Fibroblast of lung (primary cell): ENCODE measurements at places on chromosomes 2 and 18. TPM values are rescaled to one million over a fixed set of nuclear protein-coding genes. Genes with fewer than 3 reads are reported as not detected.

KIF1A gene
- polyA plus RNA-seq: 0.01 and 0.05 TPM in 2 replicates

DNA sequence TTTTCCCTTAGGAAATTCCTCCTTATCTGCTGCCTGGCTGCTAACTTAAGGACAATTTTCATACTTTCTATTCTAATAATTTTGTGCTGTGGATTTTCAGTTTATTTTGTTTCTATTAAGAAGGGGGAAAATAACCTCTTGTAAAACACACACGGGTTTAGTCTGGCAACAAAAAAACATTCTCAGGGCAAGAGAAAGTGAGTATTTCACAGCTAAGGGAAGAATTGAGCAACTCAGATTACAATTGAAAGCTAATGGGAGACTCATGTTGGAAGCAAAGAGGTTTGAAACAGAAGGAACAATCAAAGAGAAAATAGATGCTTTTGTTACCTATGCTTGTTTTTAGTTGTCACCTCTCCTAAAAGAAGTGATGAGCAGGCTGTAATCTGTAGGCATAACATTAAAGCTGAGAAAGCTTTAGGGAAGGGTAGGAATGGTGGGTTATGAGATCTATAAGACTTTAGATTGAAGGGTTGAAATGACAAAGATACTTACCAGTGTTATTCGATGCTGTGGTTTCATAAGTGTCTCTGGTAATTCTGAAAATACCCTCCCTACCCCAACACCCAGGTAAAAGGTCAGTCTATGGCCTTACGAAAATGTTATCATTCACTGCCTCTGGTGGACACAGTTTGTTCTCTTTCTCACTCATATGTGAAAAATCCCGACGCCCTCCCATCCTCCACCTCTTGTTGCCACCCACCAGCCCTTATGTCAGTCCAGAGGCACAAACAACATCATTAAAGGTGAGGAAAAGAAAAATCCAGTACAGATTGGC, 510.9 kb downstream of the TXNL1 start:
- no peak for DNase-seq

HAAO gene
- polyA plus RNA-seq: 0.58 and 0.88 TPM in 2 replicates

DNA sequence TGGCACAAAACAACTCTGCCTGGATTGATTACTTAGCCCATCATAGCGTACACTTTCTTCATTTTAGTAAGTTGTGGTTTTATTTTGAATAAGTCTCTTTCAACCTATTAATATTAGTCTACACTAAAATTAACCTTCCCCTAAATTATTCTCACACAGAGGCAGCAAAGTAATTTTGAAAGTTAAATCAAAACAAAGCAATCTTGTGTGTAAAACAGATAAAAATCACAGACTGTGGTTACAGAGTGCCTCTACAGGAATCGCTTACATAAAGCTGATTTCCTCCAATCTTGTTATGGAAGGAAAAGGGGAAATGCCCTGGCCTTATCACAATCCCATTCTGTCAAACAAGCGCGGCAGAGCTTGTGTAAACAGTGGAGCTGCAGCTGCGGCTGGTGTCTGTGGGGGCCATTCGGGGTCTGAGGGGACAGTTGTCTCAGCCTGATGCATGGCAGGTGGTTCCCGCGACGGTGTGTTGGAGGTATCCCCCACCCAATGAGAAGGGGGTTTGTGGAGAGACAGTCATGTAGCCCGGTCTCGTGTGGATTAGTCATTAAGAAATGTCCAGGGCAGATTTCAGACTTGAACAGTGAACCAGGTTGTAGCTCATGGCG, 42.1 kb downstream of the BCL2L11 start:
- peak; percentile 53 for DNase-seq

GRCh38 chr2:231117922-231118613, 6.8 kb downstream of the HTR2B start:
- DNase-seq: no peak

CASP10 gene
- 5.0 and 5.5 TPM in 2 replicates for polyA plus RNA-seq

GRCh38 chr2:135831180-135831812, 5.7 kb downstream of the LCT start:
- DNase-seq: no peak

DNA sequence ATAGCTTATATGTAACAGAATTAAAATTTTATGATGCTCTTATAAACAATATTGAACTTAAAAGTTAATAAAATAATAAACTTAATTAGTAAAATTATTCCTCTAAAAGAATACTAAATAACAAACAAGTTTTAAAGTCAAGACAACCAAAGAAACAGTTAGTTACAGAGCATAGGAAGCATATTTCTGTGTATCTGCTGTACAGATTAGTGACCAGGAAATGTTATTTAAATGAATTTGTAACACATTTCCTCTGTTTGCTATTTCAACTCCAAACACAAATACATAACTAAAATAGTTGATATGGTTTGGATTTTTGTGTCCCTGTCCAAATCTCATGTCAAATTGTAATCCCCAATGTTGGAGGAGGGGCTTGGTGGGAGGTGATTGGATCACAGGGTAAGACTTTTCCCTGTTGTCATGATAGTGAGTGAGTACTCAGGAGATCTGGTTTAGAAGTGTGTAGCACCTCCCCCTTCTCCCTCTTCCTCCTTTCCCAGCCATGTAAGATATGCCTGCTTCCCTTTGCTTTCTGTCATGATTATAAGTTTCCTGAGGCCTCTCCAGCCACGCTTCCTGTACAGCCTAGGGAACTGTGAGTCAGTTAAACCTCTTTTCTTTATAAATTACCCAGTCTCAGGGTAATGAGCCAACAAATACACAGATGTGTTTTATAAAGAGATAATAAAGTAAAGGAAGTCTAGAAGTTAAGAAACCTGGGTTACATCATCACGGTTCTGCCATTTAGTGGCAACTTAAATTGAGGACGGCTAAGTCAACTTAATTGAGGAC, 51.8 kb downstream of the ROCK2 start:
- peak; percentile 75 for DNase-seq

GRCh38 chr2:108786354-108787215, at the start of gene CCDC138:
TSS of gene CCDC138 (plus strand) at chr2:108786771. CDS start at chr2:108786823, 52 bp downstream.
- DNase-seq: peak; percentile 85
